ENCODE measurements at places on chromosomes 2 and 18.

DNA sequence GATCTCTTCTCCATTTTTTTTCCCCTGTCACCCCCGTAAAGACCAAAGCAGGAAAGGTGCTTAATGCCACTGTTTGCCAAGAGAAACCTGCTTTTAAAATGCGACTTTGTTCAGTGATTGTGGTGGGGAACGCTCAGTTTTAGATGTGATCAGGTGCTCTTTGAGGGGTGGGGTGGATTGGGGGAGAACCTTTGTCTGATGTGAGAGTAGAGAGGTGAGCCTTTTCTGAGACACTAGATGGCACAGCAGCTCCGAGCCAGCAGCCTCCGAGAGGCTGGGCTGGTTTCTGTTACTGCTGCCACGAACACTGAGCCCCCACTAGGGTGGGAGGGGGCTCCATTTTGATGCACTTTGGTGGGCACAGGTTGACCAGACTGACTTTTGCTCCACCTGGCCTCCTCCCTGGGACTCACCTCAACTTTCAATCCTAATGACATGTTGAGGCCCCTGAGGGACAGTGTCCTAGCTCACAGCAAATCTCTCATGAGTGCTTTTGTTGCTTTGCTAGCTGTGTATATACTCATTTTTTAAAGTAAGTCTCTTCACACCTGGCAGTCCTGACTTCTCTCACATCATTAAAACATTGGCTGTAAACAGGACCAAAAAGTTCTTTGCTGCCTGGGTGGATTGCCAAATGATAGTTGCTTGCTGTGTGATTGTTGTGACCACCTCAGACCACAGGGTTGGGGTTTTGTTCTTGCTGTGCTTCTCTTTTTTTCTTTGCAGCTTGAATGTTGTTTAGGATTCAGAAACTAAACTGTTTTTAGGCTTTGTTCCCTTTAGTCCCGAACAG, 98.2 kb upstream of the MAP3K20 start:
- no peak for DNase-seq

GRCh38 chr2:203025592-203025991, 10.9 kb downstream of the NBEAL1 start:
- no peak for DNase-seq

DNA sequence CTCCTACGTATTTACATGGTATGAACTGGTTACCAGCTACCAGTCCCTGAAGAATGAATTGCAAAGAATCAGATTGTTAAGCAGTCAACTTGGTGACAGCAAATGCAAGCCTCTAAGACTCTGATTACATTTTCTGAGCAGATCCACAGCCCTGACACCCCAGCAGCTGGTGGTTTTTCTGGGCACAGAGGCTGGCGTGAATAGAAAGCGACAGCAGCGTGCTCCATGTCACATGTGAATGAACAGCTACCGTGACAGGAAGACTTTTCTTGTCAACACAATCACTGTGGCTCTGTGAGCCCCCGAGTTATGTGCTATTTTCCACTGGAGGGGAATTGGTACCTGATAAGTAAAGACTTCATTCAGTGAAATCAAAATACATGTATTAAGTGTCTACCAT, 93.2 kb upstream of the CBLN2 start:
- DNase-seq: no peak

DNA sequence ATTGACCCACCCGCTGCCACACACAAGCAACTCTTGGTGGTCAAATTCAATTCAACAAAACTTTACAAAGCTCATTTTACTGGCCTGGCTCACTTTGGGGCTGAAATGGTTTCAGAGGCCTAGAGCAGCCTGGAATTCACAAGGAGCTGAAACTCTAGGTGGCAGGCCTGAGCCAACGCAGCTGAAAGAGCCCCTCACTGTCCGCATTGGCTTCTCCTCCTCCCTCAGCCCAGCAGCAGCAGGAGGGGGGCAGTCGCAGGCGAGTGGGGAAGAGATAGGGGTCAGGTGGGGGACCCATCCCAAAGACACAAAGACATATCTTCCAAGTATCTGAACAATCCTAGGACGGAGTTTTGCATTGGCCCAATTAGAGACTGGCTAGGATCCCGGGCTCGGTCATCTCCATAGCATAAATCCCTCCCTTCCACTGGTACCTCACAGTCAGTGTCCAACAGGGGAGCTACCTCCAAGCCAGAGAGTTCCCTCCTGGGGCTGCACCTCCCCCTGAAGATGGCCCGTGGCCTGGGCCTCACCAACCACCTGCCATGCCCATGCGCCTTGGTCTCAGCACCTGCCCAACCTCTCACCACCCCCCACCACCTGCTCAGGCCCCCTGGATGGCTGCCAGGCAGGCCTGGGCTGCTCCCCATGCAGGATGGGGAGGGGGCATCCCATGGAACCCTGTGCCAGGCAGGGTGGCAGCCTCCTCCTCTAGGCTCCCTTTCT, 113.4 kb downstream of the ZBTB7C start:
- DNase-seq: no peak

- DNase-seq: no peak
These were observed 32.8 kb upstream of the B3GNT7 start for GRCh38 chr2:231362555-231363184.

DNA sequence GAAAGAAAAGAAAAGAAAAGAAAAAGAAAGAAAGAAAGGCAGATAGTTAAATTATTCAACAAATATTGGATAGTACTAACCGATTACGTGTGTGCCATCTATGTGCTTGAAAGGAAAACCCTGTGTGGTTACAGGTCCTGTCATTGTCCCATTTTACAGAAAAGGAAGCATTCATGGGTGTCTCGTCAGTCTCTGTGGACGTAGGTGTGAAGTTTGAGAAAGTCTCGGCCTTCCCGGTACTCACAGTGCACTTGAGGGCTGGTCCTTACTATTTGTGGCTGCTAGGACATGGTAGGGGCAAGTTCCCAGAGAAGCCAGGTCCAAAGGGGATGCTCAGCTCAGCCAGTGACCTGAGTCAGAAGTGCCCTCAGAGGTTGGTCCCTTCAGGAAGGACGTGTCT, 19.3 kb downstream of the SH3YL1 start:
- DNase-seq: no peak

DNA sequence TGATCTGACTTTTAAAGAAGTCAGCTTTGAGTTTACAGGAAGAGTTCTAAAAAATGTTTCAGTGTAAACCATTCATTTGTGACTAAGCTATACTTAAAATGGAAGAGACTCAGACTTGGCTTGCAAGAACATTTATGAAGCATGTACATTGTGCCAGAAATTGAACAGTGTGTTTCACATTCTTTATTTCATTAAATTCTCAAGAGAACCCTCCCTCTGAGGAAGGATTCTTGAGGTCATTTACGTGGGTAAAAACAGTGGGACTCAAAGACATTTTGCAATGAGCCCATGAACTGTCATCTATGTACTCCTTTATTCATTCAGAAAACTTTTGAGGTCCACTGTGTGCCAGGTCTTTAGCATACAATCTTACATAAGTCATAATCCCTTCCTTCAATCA, 143.6 kb upstream of the ZNF521 start:
- DNase-seq: no peak

GRCh38 chr2:240685771-240686371, 3.2 kb upstream of the AQP12B start:
- no peak for DNase-seq

DNA sequence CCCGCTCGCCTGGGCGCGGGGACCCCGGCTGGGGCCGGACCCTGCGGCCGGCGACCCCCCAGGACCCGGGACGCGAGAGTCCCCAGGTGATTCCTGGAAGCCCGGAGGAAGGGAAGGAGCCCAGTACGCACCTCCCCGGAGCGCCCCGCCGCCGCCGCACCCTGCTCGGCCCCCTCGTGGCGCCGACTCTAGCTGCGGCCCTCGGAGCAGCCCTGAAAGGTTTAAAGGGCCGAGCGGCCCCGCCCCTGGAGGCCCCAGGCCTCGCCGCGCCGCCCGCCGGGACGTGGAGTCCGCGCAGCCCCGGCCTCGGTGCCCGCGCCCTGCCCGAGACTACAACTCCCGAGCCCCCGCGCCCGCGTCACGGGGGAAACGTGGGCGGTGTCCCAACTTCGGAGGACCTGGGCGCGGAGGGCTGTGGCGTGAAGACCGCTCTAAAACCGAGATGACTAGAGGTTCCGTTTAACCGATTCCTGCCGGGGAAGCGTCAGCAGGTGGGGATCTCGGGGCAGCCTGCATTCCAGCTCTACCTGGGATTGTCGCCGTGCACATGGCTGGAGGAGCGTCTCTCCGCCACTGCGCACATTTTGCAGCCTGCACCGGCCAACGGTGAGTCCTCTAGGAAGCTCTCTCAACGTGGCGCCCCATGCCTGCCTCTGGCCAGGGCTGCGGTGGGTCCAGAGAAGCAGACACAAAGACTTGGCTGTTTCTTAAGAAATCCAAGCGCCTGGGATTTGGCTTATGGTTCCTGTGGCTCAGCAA, at the start of gene TMEM150A:
TMEM150A (minus strand) TSS at position 223 of the 759 bp plus-strand sequence. CDS start 750 bp downstream, outside the sequence.
- peak; percentile 31 for DNase-seq

GRCh38 chr2:210503001-210503623, 26.6 kb upstream of the LANCL1 start:
- peak; percentile 9 for DNase-seq

- DNase-seq: no peak
These were observed 348.0 kb downstream of the DLGAP1 start for GRCh38 chr18:4107049-4107467.

GRCh38 chr2:159073256-159073655, 104.8 kb downstream of the TANC1 start:
- no peak for DNase-seq

GRCh38 chr2:879540-879939, 71.1 kb upstream of the SNTG2 start:
- DNase-seq: no peak

- no peak for DNase-seq
These were observed 207.9 kb upstream of the FIGN start for GRCh38 chr2:163943403-163944346.

DNA sequence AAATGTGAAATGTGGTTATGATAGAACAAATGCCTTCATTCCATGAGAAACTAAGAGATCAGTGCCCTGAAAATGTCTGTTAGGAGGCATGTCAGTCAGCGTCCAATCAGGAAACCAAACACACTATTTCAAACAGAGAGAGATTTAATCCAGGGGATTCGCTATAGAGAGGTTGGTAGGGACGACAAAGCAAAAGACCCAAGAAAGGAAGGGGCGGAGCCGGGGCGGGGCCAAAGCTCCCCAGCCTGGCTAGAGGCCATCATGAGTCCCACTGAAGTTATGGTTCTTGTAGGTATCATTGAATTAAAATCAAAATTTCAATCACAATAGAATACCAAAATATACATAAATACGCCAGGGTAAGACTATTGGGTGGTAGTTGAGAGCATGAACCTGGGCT, 32.9 kb upstream of the RNF149 start:
- DNase-seq: no peak

- no peak for DNase-seq
These were observed 59.7 kb downstream of the POLE4 start for GRCh38 chr2:75018162-75018561.

DNA sequence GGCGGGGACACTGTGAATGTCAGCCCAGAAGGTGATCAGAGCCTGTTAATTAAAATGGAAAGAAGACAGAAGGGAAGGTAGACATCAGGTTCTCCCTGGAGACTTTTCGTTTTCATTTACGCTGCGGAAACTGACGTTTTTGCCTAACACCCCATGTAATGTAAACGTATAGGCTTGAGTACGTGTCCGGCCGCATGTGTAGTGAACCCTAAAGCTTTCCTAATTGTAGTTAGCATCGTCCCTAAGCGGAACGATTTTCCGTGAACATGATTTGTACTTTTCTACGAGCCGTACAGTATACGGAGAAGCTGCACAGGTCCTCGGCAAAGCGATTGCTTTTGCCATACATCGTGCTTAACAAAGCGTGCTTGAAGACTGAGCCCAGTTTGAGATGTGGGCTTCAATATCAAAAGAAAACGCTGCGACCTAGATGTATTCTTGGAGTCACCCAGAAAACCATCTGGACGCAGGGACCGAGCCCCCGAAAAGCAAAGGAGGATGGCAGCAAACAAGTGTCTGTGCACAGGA, 284 bp downstream of the TIMM21 start:
- DNase-seq: no peak

- no peak for DNase-seq
These were observed 307.9 kb upstream of the MEIS1 start for GRCh38 chr2:66127061-66127460.

DNA sequence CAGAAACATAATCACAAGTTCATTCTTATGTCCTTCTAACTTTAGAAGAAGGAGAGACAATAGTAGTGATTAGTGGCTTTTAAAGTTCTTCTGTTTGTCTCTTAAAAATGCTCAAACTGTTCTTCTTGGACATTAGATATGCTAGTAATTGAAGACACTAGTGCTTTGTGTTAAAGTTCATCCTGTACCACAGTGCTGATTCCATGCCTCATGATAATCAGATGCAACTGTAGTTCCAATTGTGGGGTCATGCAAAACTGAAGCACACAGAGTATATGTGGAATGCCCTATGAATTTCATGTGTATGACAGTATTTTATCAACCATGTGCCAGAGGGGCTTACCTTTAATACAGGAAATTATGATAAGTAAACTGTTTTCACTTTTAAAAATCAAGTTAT, 11.4 kb upstream of the KCNJ13 start:
- no peak for DNase-seq

DNA sequence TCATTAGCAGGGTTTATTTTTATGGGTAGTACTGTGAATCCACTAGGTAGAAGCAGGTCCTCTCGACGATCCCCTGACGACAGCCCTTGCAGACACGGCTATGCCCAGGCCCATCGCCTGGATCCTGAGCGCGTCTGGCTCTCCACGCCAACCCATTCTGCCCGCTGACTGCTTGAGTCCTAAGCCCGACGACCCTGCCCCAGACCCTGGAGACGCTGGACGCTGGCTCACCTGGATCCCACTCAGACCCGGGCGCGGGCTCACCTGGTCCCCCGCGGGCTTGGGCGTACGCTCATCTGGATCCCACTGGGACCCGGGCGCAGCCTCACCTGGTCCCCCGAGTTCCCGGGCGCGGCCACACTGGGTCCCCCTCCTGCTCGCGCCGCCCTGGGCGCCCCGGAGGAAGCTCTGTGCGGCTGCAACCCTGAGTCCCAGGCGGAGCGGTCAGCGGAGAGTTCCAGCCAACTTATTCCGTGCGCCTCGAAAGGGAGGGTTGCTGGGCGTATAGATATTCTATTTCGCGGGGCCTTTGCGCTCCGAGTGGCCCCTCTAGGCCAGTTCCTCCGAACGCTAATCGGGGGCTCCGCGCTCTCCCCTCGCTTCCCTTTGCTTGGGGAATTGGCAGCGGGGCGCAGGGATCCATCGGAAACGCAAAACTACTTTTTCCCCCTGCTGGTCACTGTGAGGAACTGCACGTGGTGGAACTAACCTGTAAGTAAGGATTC, 22.4 kb upstream of the RMP24 start:
- DNase-seq: peak; percentile 4

DNA sequence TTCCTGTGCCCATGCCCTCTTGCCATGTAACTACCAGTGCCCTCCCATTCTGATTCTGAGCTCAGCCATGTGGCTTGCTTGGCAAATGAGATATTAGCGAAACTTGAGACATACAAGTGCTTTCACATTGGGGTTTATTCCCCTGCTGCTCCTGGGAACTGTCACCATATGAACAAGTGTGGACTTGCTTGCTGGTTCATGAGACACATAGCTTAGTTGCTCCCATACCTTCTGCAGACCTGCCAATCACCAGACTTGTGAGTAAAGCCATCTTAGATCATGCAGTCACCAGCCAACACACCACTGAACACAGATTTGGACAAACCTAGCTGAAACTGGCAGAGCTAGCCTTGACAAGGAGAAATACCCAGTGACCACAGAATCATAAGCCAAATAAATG, 155.1 kb downstream of the SS18 start:
- no peak for DNase-seq

GRCh38 chr2:106095478-106096298, 98.4 kb downstream of the UXS1 start:
- DNase-seq: no peak

Measured in cerebellar nuclear complex (tissue), 1 donor.